ENCODE measurements at places on chromosomes 4 and X.

DNA sequence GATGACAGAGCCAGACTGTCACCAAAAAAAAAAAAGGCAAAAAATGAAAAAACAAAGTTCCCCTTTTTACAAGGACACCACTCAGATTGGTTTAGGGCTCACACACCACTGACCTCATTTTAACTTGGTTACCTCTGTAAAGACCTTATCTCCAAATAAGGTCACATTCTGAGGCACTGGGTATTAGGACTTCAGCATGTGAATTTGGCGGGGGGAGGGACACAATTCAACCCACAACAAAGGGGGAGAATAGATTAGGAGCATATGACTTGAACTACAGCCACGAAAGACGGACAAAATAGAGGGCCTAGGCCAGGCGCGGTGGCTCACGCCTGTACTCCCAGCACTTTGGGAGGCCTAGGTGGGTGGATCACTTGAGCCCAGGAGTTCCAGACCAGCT is 31.0 kb upstream of the ARAF start:
- no peak for DNase-seq

- DNase-seq, result no peak
Measured at GRCh38 chrX:107025545-107025944, 25.5 kb upstream of the MORC4 start.

DNA sequence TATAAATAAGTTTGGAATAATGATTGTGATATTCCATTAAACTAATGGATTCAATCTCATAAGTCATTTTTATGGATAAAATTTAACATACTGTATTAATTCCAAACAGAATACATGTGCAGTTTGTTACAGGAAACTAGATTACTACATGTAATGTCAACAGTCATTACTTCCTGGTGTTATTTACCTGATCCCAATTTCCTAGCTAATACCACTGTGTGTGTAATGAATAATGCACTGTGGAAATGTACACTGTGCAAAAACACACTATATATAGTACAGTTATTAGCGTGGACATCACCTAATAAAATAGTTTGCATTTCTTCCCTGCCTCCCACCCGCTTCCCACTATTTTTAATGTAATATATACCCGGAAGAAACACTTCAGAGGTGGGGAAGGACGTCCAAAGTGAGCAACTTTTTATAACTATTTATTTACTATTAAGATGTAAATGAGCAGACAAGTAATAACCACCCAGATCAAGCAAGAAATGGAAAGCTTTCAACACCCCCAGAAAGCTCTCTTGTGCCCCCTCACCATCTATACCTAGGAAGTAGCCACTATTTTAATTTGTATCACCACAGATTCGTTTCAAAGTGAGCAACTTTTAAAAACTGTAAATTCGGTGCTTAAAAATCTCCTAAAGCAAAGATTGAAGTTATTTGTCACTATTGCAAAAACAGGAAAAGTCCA is 219.1 kb downstream of the THOC2 start:
- DNase-seq, result no peak

- DNase-seq, result no peak
Measured at GRCh38 chr4:127162741-127163140, 470.0 kb upstream of the INTU start.

DNA sequence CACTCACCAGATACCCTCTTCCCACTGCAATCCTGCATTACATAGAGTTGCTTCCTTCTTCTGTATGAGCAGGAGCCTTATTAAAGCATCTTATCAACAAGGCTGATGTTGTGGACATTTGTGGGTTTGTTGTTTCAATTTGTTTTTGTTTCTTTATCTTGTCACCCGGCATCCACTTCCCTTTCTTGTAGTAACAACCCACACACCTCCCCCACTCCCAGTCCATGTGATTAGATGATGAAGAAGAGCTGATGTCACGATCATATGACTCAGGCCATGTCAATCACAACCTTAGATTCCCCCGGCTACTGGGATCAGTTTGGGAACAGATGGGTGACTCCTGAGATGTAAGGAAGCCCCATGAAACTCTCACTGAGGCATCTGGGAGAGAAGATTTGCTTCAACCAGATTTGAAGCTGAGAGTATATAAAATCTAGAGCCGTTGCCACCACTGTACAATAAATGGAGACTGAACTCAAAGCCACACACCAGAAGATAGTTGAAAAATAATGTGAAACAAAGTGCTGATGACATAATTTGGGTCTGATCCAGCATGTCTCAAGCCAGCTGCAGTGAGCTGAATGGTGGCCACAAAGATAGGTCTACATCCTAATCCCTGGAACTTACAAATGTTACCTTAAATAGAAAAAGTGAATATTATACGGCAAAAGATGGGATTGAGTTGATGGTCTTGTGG is 34.1 kb upstream of the SRD5A3 start:
- DNase-seq, result no peak

GRCh38 chrX:29903360-29903759 is 312.0 kb upstream of the MAGEB2 start:
- no peak for DNase-seq

DNA sequence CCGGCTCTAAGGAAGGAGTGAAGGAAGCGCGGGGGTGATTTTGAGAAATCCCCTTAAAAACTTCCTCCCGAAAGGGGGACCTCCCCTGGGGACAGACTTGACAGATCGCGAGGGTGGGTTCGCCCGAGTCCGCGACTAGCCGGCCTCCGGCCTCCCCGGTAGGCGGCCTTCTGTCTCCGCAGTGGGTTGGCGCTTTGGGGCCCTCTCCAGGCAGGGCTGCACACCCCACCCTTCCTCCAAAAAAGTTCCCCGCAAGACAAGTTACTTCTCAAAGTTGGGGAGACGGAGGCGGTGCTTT is 24.8 kb downstream of the HOPX start:
- DNase-seq, result no peak

- no peak for DNase-seq
Measured at GRCh38 chr4:114600672-114601071, 2.1 kb downstream of the UGT8 start.

Measured in activated naive CD4-positive, alpha-beta T cell (primary cell).